ENCODE measurements at places on chromosomes 4 and X.

GRCh38 chr4:98544141-98544817, 114.1 kb downstream of the TSPAN5 start:
- no peak for DNase-seq

- no peak for DNase-seq
Measured at GRCh38 chrX:45598861-45599260, 398.2 kb upstream of the DIPK2B start.

DNA sequence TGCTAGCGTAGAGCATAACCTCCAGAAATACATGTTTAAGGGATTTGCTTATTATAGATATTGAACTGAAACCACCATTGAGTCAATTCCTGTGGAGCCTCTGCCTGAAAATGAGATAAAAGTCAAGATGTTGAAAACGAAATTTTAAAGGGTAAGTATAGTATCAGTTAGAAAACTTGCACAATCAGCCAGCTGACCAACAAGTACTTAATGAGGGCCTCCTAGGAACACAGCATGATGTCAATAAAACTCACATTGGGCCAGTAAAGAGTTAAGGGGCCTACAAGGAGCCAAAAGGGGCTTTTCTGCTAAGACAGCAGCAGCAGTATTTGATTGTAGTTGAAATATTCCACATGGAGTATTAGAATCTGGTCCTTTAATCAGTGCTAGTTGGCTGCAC, 314.1 kb upstream of the PPARGC1A start:
- DNase-seq = no peak

DNA sequence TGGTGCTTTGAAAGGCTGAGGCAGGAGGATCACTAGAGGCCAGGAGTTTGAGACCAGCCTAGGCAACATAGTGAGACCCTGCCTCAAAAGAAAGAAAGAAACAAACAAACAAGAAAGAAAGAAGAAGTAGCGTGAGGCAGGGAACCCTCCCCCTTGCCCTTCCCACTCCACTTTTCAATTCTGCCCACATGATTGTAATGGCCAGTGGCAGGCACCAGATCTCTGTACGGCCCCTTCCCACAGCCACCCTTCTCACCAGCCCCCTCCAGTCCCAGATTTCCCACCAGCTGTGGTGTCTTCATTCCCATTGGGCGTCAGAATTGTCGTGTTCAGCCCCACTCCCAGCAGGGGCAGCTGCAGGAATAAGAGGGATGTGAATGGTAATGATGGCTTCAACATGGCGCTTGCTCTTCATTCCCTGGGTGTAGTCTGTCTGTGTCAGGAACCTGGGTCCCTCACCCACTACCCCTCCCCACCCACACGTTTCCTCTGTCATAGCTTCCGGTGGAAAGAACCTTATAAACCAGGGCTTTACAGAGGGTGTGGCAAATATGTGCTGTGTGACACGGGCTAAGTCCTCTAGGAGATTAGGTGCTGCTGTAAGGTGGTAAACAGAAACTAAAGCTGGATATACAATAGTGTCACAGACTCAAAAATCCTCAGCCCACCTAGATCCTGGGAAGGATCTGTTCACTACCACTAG, at the start of gene IL2RG:
IL2RG (minus strand) TSS at position 437 of the 703 bp plus-strand sequence; CDS start at position 399, 38 bp downstream.
- DNase-seq = peak; percentile 7

DNA sequence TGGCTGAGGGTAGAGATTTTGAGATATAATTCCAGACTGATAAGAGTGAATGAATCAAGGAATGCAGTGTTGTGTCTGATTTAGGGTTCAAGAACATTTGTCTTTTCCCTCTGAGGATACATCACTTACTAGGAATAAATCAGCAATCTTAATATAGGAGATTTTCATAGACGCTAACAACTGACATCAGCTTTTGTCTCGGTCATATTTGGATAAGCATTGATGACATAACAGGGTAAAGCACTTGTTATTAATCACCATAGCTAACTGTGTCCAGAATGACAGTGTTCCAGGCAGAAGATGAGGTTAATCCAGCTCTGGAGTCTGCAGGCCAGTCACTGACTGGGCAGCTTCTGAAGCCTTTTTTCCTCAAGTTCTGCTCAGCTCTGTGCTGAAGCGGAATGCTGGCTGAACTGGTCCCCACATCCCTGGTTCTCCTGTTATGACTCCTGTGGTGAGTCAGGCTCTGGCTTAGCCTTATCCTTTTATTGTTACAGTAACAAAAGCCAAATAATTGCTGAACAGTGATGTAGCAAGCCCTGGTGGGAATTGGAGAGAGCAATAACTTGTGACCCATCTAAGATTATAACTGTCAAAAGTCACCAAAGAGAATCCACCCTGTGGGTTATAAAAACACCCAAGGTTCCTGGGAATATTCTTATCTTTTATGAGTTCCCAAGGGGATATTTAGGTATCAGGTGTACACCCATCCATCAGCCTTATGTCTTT, 41.8 kb downstream of the FNIP2 start:
- peak; percentile 92 for DNase-seq

- DNase-seq = no peak
Measured at GRCh38 chrX:7283741-7284140, 135.8 kb upstream of the PUDP start.

DNA sequence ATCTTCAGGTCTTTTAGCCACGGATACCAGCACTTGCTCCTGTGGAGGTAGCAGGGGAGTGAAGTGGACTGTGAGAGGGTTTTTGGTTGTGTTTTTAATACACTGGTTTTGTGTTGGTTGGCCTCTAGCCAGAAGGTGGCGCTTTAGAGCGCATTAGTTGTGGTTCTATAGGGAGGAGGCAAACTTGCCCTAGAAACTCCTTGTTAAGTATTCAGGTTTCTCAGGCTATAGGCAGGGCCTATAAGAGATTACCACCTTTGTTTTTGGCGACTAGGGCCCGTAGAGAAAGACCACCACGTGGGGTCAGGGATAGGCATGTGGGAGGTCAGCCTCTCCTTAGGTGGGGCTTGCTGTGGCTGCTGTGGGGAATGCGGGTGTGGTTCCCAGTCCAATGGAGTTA, 221.6 kb upstream of the SPANXN4 start:
- peak; percentile 6 for DNase-seq

DNA sequence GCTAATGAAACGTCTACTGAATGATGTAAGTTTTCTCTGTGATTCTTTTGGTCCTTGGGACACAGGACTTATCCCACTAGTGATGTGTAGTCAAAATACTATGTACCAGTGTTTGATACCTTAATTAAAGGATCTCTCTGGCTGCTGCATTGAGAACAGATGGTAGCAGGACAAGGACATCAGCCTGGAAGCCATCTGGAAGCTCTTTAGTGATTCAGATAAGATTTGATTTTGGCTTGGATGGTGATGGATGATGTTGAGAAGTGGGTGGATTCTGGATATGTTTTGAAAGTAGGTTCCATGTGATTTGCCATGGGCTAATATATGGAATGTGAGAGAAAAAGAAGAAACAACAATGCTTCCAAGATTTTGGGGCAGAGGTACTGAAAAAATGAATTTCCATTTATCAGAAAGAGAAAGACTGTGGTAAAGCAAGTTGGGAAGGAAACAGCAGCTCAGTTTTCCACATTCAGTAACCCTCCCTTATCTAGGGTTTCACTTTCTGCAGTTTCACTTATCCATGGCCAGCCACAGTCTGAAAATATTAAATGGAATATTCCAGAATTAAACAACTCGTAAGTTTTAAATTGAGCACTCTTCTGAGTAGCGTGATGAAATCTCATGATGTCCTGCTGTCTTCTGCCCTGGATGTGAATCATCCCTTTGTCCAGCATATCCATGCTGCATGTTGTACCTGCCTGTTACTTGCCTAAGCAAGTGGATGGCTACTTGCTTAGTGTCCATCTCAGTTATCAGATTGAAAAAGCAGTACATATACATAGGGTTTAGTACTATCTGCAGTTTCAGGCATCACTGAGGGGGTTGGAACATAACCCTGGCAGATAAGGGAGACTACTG, 15.6 kb downstream of the CD38 start:
- DNase-seq = no peak

DNA sequence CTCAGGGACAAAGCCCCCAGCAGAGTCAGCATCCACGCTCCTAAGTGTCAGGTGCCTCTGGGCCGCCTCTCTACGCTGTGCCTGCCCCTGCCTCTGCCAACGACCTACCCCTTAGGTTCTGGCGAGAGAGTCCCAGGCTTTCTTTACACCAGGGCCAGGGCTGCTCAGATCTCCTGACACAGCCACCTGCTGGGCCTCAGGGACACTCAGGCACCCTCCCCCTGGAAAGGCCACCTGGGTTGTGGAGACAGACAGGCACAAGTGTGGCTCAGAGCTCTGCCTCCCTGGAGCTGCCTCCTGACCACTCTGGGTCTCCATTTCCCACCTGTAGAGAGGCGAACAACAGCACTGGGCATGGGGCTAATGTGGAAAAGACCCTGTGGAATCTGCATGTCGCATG, 90.0 kb upstream of the ADRA2C start:
- no peak for DNase-seq

- no peak for DNase-seq
Measured at GRCh38 chr4:26713563-26714151, 129.8 kb downstream of the TBC1D19 start.

DNA sequence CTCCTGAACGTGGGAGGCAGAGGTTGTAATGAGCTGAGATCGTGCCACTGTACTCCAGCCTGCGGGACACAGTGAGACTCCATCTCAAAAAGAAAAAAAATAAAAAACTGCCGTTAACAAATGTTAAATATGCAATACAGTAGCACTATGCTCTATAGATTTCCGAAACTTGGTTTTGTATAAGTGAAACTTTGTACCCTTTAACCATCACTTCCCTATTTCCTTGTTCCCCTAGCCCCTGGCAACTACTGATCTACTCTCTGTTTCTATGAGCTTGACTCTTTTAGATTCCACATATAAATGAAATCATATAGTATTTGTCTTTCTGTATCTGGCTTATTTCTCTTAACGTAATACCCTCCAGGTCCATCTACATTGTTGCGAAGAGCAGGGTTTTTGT, 74.1 kb downstream of the TAB3 start:
- DNase-seq = no peak

DNA sequence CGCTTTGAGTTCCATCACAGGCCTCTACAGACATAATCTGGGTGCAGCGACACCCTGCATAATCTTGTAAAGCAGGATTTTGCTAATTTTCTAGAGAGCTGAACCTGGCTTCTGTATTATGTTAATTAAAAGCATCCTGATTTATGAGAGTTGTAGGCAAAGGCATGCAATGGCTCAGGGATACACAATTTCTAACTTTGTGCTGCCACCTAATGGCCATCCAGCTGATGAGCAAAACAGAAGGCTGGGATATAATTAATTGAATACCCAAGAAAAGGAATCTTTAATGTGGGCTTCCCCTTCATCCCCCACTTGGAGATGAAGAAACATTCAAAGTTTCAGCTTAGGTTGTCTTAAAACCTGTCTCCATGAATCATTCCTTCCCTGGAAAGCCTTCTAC, 78.1 kb downstream of the BMP15 start:
- peak; percentile 34 for DNase-seq

GRCh38 chr4:86847571-86847970, 1.6 kb downstream of the SLC10A6 start:
- peak; percentile 34 for DNase-seq

GRCh38 chr4:48180234-48180633, 46.2 kb upstream of the TXK start:
- DNase-seq = no peak

GRCh38 chr4:3250956-3251690, 2.2 kb downstream of the MSANTD1 start:
- DNase-seq = no peak

DNA sequence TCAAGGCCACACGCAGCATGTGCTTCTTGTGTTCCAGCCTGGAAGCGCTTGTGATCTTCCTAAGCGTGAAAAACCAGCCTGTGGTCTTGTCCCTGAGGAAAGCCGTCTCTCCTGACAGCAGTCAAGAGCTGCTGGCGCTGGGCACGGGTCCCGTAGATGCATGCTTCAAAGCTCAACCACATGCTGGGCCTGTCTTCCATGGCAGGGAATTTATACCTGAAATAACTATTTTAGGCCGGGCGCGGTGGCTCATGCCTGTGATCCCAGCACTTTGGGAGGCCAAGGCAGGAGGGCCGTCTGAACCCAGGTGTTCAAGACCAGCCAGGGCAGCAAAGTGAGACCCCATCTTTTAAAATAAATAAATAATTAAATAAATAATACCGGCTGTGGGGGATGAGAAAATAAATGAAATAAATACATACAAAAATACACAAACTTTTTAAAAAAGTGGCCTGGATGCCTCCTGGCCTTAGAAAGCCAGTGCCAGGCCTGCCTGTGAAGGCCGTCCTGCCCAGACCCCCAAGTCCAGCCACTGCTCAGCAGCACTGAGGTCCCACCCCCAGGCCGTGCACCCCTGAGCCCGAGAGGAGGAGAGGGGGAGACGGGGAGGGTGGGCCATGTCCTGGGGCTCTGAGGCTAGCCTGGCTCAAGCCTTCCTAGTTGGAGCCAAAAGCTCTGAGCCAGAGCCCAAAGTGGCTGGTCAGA, 10.4 kb downstream of the LRPAP1 start:
- no peak for DNase-seq

DNA sequence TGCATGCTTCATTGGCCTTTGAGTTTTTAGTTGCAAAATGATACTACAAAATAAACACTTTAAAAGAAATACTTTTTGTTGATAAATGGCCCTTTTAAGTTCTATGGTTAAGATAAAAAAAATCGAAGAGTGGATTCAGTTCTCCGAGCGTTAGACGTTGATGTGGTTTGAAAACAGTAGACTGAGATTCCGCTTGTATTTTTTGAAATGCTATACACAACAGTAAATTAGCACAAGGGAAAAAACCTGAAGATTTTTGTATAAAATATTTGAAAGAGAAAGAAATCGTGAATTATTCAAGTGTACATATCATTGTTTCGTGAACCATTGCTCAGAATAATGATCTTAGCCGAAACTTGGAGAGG, 1.4 kb downstream of the BMP2K start:
- DNase-seq = no peak

DNA sequence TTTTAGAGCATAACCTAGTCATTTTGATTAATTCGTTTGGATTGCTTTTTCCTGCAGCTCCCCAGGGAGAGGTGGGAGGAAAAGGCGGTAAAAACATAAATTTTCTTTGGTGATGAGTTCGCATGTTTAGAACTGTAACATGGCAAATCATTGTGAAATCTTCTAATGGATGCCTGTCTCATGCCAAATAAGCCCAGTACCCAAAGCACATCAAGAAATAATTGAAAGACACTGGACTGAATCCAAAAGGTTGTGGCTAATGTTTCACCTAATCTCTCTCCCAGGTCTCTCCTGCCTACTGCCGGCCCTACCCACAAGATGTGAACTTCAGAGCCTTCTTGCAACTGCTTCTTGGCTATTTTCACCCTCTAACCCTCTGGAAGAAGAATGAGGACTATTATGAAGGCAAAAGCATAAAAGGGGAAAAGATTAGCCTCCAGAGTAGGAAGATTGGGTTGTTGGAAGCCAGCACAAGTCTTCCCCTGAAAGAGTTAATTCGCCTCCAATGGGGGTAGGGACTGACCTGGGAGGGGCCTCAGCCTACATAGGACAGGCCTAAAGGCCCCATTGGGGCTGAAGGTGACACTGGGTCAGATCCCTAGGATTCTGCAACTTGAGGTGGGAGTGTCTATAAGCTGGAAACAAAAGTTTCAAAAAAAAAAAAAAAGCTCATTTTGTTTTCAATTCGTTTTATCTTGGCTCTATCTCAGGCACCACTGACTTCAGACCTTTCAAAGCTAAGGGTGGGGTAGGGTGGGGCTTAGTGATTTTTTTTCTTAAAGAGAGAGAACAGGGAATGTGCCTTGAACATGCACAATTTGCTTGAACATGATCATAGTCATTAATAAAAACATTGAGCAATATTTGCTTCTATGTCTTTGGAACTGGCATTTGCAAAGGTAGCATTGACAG, 278.6 kb upstream of the KLF3 start:
- no peak for DNase-seq

- DNase-seq = peak; percentile 52
Measured at GRCh38 chr4:76002176-76002575, 5.1 kb downstream of the CXCL9 start.

GRCh38 chr4:56690393-56690792, 9.3 kb upstream of the HOPX start:
- DNase-seq = no peak

GRCh38 chr4:119794113-119794512, 165.5 kb upstream of the PDE5A start:
- no peak for DNase-seq
